ENCODE measurements at places on chromosomes 1 and 21. TPM values are rescaled to one million over a fixed set of nuclear protein-coding genes. Genes with fewer than 3 reads are reported as not detected.

DNA sequence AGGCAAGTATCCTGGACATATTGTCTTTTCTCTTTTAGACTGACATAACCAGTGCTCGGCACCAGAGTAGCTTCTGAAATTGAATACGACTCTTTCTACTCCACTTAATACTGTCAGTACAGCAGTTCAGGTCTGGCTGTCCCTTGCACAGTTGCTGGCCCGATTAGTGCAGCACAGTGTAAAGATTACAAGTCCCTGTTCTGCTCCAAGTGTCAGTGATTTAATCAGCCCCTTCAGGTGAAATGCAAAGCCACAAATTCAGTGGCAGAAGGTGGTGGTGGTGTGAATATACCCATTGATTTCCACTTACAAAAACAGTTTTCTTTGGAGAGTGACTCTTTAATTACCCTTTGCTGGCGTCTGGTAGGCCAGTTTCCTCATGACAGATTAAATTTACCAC, 545.4 kb downstream of the ADGRL2 start:
- no peak for DNase-seq

The INSRR gene
- total RNA-seq, result not detected

DNA sequence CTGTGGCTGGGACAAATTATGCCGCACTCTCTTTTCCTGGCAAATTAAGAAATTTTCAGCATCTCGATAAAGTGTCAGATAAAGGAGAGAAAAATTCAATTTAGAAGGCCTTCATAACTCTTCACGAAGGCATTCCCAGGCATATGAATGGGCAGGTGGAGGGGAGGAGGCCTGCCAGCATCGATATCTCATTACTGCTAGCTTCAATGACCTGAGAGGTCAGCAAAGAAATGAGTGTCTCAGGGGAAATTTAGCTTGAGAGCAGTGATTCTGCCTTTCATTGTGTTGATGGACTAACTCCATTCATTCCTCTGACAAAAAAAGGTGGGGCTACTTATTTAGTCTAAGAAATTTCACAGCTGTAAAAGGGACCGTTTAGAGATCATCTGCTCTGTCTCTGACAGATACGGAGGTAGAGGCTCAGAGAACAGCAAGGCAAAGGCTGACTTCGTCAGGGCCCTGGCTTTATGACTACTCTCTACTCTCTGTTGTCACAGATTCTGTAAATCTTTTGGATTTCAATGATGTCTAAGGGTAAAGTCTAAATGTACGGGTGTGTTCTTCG, 212.0 kb upstream of the BEND5 start:
- no peak for DNase-seq

DNA sequence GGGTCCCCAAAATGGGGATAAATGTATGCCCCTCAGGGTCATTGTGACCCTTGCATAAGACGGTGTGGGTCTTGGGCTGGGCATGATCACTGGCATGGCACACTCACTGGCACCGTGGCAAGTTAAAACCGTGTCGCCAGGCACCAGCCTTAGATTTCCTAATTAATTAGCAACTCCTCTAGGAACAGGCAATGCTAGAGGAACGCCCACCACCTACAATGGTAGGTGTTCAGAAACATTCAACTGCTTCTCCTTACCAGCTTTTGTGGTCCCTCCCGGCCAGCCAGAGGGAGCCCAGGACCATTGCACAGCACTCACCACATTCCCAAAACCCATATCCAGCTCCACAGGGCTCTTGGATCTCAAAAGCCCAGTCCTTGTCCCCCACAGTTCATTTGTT, 36.4 kb downstream of the EPHA2 start:
- no peak for DNase-seq

DNA sequence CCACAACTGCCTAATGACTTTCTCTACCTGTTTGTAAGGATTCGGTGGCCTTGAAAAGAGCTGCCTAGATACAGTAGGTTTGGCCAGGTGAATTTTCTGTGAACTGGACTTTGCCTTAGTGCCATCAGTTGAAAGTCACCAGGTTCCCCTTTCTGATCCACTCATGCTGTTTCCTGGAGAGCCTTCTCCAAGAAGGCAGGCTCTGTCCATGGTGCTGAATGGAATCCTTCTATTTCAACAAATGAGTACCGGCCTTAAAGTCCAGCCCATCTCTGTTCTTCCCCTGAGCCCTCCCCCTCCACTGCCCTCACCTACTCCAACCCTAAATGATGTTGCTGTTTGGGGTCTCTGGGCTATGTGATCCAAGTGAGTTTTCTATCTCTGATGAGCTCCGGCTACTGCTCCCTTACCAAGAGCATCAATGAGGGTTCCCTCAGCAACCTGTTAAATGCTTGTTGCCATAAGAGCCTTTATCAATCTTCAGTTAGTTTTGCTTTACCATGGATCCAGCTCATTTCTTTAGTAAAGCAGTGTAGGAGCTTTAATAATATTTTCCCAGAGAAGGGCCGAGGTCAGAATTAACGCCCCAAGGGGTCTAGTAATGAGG, 500.4 kb downstream of the PTPRU start:
- DNase-seq, result no peak

GRCh38 chr1:165254376-165254775, 102.1 kb downstream of the LMX1A start:
- DNase-seq, result no peak

DNA sequence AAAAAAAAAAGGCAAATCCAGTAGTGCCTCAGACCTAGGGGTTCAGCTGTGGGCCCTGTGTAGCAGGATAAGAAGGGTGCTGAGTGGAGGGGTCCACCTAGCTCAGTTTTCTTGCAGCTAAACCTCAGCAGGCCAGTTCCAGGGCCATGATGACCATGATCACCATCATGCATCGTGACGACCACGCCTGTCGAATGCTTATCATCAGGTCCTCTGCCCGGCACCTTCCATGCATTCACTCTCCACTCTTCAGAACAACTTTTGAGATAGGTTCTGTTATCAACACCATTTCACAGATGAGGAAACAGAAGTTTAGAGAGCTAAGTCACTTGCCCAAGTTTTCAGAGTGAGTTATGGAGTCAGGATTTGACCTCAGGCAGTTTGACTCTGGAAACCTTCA, 54.9 kb downstream of the ACBD3 start:
- DNase-seq, result no peak

DNA sequence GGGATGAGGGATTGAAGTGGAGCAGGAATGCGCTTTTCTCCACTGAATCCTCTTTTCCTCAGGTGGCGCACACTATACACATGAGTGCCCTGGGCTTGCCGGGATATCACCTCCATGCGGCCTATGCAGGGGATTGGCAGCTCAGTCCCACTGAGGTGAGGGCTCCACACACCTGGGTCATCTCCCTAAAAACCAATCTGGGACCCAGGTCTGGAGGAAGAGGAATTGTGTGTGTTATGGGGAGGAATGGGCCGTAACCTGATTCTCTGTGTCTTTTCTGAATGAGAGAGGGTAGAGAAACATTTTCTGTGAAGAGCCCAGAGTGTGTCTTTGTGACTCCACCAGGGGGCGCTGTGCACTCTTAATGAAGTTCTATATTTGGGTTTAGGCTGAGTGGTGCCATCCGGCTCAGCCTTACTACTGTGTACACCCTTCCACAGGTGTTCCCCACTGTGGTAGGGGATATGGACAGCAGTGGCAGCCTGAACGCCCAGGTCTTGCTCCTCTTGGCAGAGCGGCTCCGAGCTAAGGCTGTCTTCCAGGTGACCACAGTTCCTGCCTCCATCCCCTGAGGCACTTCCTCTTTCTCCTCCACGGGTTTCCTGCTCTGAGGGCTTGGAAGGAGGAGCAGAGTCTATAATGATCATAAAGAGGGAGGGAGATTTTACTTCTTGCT, 1.5 kb downstream of the TOMM40L start:
- DNase-seq, result peak; percentile 86

GRCh38 chr1:10679496-10680220, 116.8 kb downstream of the CASZ1 start:
- no peak for DNase-seq

The AMIGO1 gene
- total RNA-seq, result 9.1 TPM

The TFF3 gene
- total RNA-seq, result 19.0 TPM

DNA sequence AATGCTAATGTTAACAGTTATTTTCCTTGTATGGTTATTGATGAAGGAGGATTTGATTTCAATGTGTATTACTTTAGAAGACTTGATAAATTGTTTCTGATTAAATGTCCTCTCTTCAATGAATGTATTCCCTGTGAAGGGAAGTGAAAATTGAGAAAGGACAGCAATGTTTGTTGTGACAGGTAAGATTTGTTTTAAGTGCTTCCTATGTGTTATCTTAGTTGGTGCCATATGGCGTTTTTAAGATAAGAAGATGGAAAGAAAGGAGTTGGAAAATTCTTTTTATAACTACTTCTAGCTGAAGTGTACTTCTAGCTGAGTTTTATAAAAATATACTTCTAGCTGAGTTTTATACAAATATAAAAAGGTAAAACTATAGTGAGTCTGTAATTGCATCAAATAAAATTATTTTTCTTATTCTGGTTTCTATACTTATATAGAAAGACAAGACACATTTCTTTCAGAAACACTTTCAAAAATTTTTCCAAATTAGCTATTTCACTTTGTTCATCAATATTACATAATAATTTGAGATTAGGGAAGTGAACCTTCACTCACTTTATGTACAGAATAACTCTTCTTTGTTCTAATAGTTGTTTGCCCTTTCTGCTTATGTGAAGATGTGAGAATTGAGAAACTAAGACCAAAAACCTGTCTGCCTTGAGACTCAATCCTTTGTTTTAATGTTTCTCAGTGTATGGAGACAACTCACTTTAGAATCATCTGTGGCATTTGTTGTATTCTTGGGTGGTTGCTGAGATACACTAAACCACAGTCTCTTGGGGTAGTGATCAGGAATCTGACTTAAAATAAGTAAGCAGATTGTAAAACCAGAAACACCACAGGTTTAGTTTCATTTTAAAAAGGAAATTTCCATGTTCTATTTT, 382.9 kb upstream of the B3GALT2 start:
- DNase-seq, result no peak

The SMPDL3B gene
- total RNA-seq, result 15.4 TPM

- peak; percentile 66 for DNase-seq
Measured at GRCh38 chr1:224170748-224171478, 12.1 kb upstream of the DEGS1 start.

Measured in lower lobe of right lung (tissue), 2 donors.